ENCODE measurements at places on chromosomes 1 and 21.

- DNase-seq = no peak
Observed at GRCh38 chr21:46033410-46034400, 52.1 kb downstream of the COL6A1 start.

- DNase-seq = no peak
Observed at GRCh38 chr1:222910699-222911098, 95.9 kb downstream of the DISP1 start.

DNA sequence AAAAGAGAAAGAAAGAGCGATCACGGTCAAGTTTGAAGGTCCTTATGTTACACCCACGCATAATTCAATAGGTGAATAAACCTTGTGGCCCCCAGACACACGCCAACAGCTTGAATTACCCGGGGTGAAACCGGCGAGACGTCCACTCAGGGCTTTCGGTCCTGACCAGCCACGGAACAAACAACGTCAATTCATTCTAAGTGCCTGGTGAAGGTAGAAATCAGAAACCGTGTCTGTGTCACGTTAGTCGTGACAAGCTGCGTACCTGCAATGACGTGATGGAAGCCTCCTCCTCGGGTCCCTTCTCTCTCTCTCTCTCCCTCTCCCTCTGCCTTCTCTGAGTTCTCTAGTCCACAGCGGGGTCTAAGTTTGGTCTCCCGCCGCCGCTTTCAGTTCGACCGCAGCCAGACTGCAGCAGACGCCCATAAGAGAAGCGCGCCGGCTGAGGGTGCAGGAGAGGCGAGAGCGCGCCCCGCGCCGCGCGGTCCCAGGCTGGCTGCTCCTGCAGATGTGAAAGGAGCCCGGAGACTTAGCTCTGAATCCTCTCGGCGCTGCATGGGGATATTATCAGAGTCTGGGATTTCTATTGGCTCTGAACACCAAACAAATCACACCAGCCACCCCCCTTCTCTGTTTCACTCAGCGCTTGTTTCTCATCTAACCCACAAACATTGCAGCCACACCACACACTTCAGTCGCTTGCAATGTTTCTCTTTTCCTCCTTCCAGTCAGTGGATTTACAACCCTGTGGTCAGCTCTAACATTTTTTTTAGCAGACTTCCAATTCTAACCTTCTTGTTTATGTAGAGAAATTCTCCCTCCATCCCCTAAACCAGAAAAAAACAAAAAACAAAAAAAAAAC lies at the start of gene GREM2:
TSS of gene GREM2 (minus strand) at position 537 of the 862 bp plus-strand sequence. CDS start 118,680 bp downstream, outside the sequence.
- no peak for DNase-seq

DNA sequence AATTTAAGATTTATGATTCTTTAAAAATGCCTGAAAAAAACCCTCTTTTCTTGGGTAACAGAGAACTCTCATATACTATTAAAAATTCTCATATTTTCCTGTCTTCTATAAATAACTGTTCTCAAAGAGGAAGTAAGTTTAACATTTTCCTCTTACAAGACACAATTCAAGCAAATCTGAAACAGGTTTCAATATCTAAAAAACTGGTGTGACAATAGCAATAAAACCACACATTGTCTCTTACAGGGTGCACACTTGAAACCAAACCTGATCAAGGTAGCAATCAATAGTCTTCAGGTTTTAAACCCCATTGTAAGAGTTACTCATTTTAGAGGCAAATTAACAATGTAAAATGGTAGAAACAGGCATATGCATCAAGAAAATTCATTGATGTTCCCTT lies 28.0 kb downstream of the FUBP1 start:
- DNase-seq = no peak

GRCh38 chr1:205350691-205351141 lies 6.0 kb downstream of the KLHDC8A start:
- DNase-seq = no peak

GRCh38 chr1:45477646-45478045 lies 13.3 kb downstream of the TESK2 start:
- no peak for DNase-seq

DNA sequence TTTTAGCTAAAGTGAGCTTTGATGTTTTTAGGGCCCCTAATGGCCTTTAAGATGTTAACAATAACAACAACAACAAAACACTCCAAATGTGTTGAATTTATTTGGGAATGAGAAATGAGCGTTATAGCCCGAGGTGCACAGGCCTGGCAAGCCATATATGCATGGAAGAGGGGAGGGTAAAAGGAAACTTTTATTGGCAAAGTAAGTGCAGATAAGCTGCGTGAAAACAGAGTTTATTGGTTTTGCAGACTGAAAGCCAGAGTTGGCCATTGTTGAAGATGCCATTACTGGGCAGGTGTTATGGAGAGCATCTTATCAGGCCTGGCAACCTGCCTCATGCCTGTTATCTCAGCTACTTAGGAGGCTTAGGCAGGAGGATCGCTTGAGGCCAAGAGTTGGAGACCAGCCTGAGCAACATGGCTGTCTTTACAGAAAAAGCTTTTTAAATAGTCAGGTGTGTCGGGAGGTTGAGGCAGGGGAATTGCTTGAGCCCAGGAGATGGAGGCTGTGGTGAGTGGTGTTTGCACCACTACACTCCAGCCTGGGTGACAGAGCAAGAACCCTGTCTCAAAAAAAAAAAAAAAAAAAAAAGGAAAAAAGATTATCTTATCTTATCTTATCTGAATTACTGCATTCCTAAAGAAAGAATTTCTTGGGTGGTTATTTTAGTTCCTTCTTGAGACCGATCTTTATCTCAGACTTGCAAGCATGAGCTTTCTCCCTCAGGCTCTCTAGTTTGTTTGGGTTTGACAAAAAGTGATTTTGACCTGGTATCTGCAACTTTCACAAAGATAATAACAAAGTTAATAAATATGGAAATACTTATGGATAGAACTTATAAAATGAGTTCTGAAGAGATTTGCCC lies 1.7 kb downstream of the PATJ start:
- DNase-seq = no peak

DNA sequence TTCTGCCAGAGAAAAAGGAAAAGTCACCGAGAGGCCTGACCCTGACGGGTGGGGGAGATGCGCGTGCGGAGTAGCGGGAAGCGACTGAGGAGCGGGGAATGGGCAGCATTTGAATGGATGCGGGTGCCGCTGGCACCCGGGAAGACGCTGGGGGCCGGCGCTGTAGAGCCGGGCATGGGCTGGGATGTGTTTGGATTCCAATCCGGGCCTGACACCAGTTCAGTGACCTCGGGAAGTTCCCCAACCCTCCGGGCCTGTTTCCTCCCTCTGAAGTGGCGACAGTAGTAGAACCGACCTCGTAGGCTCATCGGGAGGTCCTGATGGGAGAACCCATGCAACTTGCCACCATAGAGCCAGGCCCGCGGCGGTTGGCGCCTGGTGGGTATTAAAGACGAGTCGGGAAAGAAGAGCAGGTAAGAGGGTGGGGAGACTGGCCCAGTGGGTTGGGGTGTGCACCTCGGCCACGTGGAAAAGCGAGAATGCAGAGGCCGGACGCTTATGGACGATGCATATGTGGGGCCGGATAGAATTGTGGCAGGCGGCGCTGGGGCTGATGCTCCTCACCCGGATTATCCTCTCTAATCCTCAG lies 642 bp upstream of the SLC16A1 start:
- DNase-seq = no peak

DNA sequence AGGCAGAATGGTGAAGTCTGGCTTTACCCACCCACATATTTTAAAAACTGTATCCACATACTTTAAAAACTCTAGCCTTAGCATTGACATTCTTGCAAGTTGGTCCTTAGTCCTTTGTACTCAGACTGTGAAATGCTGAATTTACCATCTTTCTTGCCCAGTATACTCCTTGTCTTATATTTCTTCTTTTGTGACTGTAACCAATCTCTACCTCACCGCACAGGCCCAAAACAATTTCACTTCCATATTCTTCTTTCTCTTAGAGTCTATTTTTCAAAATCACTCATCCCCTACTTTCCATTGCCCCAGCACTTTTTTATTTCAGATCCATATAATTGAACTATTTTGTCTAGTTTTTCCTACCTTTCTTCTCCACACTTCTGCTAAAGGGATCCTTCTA lies 892.4 kb upstream of the B3GALT2 start:
- DNase-seq = no peak

DNA sequence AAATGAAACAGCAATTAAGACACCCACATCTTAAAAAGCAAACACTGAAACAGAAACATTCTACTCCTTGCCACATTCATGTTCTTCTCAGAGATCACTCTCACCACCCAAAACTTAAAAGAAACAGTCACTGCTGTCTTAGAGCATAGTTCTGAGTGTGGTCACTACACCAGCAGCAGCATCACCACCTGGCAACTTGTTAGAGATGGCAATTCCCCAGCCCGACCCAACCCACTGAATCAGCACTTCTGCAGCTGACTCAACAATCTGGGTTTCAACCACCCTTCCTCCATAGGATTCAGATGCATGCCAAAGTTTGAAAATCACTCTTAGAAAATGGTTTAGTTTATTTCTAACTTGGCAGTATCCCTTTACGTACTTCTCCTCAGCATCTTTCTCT lies 126.1 kb downstream of the CDC42BPA start:
- no peak for DNase-seq

- peak; percentile 5 for DNase-seq
Observed at GRCh38 chr1:207004931-207005830, 27.4 kb downstream of the C1orf116 start.

GRCh38 chr1:10583641-10584040 lies 108.9 kb downstream of the PEX14 start:
- DNase-seq = no peak

- no peak for DNase-seq
Observed at GRCh38 chr21:25809013-25809412, 74.2 kb downstream of the GABPA start.

Measured in NCI-H1436 treated with DMSO at 0.1 percent for 48 hours (cell line).